Gastrocnemius medialis (tissue), 4 donors: ENCODE measurements at places on chromosomes 7 and 10. TPM values are rescaled to one million over a fixed set of nuclear protein-coding genes. Genes with fewer than 3 reads are reported as not detected.

The SEMA3A gene
- 0.07 TPM for total RNA-seq

The RBP3 gene
- not detected for total RNA-seq

The PAPOLB gene
- not detected for total RNA-seq

DNA sequence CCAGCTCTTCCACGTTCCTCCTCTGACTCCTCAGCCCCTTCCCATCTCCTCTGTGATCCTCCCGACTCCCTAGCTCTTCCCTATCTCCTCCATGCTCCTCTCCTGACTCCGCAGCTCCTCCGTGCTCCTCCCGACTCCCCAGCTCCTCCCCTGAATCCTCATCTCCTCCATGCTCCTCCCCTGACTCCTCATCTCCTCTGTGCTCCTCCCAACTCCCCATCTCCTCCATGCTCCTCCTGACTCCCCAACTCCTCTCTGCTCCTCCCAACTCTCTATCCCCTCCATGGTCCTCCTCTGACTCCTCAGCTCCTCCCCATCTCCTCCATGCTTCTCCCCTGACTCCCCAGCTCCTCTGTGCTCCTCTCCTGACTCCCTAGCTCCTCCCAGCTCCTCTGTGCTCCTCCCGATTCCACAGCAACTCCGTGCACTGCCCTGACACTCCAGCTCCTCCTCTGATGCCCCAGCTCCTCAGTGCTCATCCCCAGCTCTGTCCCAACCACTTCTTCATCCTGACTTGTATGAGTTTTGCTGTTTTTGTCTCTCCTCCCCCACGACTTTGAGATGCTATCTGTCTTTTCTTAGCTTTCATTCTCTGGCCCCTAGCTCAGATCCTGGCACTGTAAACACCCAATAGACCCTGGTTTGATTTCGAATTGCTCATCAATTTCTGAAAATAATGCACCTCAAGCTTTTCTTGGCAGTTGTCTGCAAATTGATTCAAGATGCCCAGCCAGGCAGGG is 38.3 kb downstream of the OAT start:
- no peak for DNase-seq
- no peaks in the 10 kb centered on the region for H3K4me1 ChIP-seq
- no peak overlapping the region for H3K4me3 ChIP-seq
- H3K27me3 ChIP-seq: no peaks in the 10 kb centered on the region
- no peak overlapping the region for H3K27ac ChIP-seq
